Natural killer cell treated with Interleukin-12 subunit alpha and Interleukin-12 subunit beta and Interleukin-15 and Interleukin-18, amount 100 ng/mL, for 72 hours (primary cell): ENCODE measurements at places on chromosomes 3 and 15. TPM values are rescaled to one million over a fixed set of nuclear protein-coding genes. Genes with fewer than 3 reads are reported as not detected.
A peak's percentile ranks its signal among the peaks of the same experiment; 100 is the strongest.

Gene NCBP2
- total RNA-seq = 82.8 TPM

Gene ADGRG7
- total RNA-seq = not detected

- no peak for DNase-seq
These were observed 214.7 kb downstream of the SHQ1 start for GRCh38 chr3:72633534-72633933.

DNA sequence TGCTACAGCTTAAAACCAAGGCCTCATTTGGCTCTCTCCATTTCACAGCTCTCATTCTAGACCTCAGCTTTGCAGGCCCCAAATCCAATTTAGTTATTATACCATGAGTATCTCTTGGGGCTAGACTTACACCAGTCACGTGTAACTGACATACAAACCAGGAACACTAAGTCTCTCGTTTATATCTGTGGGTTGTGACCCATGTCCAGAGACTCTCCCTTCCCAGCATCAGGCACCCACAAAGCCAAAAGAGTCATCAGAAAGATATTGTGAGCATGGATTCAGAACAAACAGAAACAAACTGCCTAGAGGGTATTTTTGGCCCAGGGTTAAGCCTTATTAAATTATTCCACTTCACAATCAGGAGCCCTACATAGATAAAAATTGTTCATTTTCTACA is 5.6 kb upstream of the CCDC13 start:
- no peak for DNase-seq

GRCh38 chr3:183178833-183179549 is 16.5 kb upstream of the LAMP3 start:
- DNase-seq = no peak

DNA sequence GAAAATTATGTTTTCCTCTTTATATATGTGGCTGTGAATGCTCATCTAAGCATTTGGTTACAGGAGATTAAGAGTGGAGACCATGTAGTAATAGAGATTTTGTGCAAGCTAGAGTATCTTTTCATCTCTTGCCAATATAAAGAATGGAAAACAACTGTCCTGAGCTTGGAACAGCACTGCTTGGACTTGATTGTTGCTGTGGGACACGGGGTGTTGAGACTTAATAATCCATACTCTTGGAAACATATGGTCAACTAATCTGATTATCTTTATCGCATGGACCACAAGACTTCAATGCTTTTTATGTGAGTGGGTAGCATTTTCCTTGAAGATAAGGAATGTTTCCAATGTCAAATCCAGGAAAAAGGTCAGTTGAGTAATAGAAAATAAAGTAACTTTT is 806.3 kb downstream of the DIPK2A start:
- DNase-seq = no peak

DNA sequence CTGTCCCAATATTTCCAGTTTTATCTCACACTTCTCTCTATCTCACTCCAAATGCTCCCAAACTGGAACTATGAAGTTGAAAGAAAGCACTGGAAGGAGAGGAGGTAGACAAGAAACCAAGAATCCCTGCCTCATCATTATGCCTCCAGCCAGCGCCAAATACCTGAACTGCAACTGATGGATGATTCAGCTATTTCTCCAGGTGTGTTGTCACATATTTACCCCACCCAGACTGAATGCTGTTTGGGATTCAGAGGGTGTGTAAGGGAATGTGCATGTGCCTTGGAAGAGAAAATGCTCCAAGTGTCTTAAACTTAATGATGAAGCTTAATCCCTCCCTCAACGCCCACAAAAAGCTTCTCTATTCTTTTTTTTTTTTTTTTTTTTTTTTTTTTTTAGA is 269.5 kb upstream of the ATP11B start:
- DNase-seq = no peak

Gene AQP9
- 0.56 TPM for total RNA-seq

- no peak for DNase-seq
These were observed 50.6 kb upstream of the TBC1D23 start for GRCh38 chr3:100209948-100210771.

DNA sequence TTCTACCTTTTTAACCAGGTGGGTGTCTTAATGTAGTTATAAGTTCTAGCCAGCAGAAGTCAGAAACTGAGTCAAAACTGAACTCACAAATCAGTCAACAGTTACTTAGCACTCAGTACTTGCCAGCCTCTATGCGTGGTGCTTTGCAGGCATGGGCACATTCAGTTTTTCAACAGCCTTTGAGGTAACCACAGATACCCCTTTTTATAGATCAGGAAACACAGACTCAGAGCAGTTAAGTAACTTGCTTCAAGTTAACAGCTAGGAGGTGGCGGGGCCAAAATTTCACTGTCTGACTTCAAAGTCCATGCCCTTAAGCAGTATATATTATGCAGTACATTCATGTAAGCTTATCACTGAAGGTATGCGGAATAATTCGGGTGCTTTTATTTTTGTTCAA is 139.4 kb downstream of the FHIT start:
- DNase-seq = no peak

- DNase-seq = no peak
These were observed 8.1 kb downstream of the SEMA7A start for GRCh38 chr15:74425630-74426029.

Gene ICE2
- total RNA-seq = 79.4 TPM

Gene CADPS
- total RNA-seq = not detected

GRCh38 chr3:30611613-30612436 is 5.4 kb downstream of the TGFBR2 start:
- DNase-seq = no peak

- DNase-seq = no peak
These were observed 118.6 kb downstream of the SMAD6 start for GRCh38 chr15:66820481-66821176.

DNA sequence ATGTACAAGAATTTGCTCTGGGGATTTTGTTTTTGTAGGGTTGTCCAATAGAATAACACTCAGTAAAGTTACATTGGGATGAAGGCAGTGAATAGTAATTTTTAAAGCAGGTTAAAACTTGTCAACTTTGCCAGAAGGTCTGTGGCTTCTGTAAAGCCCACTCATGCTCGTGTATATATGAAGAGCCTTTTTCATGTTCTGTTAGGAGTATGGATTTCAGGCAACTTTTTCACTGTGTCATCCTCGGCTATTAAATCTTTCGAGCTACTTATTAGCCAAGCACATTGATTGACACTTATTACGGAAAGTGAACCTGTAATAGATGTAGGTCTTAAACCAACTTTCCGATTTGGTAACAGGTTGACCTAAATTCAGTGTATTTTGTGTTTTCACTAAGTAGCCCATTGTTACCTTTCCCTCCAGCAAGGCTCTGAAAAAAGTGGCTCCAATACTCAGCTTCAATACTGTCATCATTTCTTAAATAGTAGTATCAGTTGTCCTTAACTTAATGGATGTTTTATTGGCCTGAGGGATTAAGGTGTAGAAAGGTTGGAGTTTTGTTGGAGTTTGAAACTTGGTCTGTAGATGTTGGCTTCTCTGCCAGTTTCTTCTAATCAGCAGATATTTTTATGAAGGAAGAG is 1.7 kb downstream of the PAK2 start:
- no peak for DNase-seq

DNA sequence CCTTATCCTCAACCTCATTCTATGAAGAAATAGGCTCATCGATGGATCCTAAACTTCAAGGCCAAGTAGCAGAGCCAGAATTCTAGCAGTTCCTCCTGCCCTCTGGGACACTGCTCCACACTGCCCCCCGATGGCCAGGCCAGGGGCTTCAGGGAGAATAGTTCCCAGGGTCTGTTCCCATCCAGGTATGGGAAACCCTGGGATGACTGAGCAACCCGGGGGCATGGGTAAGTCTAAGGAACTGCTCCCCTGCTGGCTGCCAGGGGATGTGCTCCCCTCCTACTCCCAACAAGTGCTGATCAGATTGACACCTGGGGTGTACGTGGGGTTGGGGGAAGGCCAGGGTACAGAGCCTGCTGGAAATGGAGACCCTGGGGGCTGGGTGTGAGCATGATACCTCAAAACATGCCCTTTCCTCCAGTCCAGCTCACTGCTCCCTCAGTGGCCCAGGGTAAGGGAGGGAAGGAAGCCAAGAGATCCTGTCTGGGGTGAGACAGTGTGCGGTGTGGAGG is 7.6 kb downstream of the ULK3 start:
- DNase-seq = no peak

DNA sequence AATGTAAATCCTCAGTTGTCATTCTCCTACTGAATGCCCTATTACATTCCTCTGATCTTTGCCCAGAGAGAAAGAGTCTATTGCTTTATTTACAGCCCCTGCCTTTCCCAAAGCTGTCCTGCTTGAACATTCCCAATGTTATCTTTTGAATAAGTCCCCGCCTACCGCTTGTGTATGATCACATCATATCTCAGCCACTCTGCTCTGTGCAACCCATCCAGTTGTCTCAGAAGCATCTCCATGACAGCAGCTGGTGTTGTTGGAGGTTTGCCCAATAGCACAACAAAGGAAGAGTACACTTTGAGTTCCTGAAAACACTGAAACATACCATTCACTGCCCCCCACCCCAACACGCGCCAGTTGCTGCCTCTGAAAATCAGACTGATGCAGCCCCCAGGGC is 22.0 kb upstream of the FAM3D start:
- no peak for DNase-seq

Gene C3orf52
- total RNA-seq = 1.8 TPM

Gene FOXL2NB
- not detected for total RNA-seq

Gene TGFBR2
- 37.3 TPM for total RNA-seq

DNA sequence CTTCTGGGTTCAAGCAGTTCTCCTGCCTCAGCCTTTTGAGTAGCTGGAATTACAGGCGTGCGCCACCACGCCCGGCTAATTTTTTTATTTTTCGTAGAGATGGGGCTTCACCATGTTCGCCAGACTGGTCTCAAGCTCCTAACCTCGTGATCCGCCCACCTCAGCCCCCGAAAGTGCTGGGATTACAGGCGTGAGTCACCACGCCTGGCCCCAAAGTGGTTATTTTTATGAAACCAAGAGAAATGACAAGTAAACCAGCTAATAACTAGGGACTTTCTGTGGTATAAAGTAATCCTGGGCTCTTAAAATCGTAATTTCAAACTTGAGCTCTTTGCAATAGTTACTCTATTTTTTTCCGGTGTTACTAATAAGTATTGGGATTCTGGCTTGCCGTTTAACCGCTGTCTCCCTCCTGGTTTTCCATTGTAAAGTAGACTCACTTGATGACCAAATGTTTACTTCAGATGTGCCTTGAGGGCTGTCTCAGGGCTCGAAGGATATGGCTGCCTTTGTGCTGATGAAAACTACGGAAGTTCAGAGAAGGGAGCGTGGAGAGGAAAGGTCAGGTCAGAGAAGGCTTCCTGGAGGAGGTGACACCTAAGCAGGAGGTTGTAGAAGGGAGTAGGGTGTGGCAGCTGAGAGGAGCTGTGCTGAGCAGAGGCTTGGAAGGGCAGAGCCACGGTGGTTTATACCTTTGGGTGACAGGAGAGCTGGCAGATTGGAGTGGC is 4.2 kb downstream of the ZSCAN2 start:
- no peak for DNase-seq

Gene PPARG
- not detected for total RNA-seq

Gene CCDC13
- 1.2 TPM for total RNA-seq

Gene GPR15
- 13.2 TPM for total RNA-seq

DNA sequence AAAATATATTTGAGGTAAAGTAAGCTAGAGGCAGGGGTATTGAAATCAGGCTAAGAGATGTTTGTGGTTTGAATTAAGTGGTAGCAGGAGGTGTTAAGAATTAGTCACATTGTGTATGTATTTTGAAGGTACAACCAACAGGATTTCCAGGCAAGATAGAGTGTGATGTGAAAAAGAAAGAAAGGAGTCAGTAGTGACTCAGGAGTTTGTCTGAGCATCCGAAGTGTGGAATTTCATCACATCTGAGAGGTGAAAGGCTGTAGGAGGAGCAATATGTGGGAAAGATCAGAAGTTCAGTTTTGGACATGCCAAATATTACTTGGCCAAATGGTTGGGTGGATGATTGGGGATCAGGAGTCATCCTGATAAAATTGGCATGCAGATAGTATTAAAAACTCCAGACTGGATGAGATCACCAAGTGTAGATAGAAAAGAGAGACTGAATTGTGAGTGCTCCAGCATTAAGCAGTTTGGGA is 32.1 kb upstream of the EBLN2 start:
- peak; percentile 67 for DNase-seq

Gene PCOLCE2
- not detected for total RNA-seq

Gene OXNAD1
- 31.4 TPM for total RNA-seq

GRCh38 chr15:36407647-36408046 is 171.8 kb upstream of the CDIN1 start:
- DNase-seq = no peak

- DNase-seq = no peak
These were observed 343.0 kb upstream of the TGFBR2 start for GRCh38 chr3:30263238-30263924.

Gene LMAN1L
- total RNA-seq = 4.9 TPM

Gene COLQ
- 31.8 TPM for total RNA-seq

- DNase-seq = no peak
These were observed 30.4 kb downstream of the RORA start for GRCh38 chr15:61198722-61199121.

Gene CD200R1
- 8.3 TPM for total RNA-seq

- DNase-seq = no peak
These were observed 8.3 kb downstream of the LMCD1 start for GRCh38 chr3:8509961-8510360.

GRCh38 chr3:46889381-46890110 is 12.0 kb downstream of the PTH1R start:
- no peak for DNase-seq

- no peak for DNase-seq
These were observed 42.5 kb downstream of the HERC1 start for GRCh38 chr15:63791228-63791627.

DNA sequence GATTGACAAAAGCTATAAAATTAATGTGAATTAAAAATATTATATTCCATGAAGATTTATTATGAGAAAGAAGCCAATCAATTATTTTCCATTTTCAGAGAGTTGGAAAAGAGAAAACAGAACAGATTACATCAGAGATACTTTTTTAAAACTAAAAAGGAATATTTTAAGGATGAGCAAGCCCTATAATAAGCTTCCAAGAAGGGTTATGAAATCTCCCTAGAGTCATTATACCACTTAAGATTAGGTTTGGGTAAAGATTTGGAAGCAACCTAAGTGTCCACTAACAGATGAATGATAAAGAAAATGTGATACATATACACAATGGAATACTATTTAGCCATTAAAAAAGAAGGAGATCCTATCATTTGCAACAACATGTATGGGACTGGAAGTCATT is 51.6 kb upstream of the FSIP1 start:
- no peak for DNase-seq

Gene NEO1
- total RNA-seq = 3.6 TPM

- DNase-seq = no peak
These were observed 766.3 kb downstream of the TBL1XR1 start for GRCh38 chr3:176431038-176431418.

- no peak for DNase-seq
These were observed 354.5 kb downstream of the CACNA2D3 start for GRCh38 chr3:54476891-54477290.

GRCh38 chr3:140595295-140595694 is 82.6 kb upstream of the TRIM42 start:
- DNase-seq = no peak
